ENCODE measurements at places on chromosomes 16 and 17.
A peak's percentile ranks its signal among the peaks of the same experiment; 100 is the strongest.

DNA sequence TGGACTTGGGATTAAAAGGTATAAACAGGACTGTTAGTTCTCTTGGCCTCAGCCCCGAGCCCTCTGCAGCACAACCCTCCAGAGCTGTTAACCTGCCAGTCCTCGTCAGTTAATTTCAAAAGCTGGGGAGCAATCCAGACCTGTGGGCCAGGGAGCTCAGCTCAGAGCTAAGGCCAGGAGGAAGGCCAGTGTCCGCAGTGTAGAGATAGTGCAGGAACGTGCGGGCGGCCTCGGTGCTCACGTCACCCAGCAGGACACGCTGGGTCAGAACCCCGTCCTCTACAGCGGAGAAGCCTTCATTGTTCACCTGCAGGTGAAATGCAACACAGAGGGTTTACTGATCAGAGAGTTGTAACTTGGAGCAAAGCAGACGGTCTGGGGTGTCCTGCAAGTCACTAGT, 15.4 kb upstream of the NLRC3 start:
- no peak overlapping the region for H3K4me3 ChIP-seq
- ATAC-seq, result no peak
- H3K27me3 ChIP-seq, result no peaks in the 10 kb centered on the region
- H3K27ac ChIP-seq, result no peak overlapping the region
- H3K36me3 ChIP-seq, result no peaks in the 10 kb centered on the region

GRCh38 chr17:58886514-58886913, 130.9 kb downstream of the PPM1E start:
- H3K27me3 ChIP-seq, result no peaks in the 10 kb centered on the region
- H3K36me3 ChIP-seq, result no peaks in the 10 kb centered on the region
- no peak for ATAC-seq
- no peak overlapping the region for H3K4me3 ChIP-seq

GRCh38 chr17:41052566-41052965, 2.5 kb downstream of the KRTAP2-2 start:
- no peak for ATAC-seq
- H3K27ac ChIP-seq, result no peak overlapping the region
- H3K27me3 ChIP-seq, result peaks cover 28% of the 10 kb centered on the region
- H3K36me3 ChIP-seq, result no peaks in the 10 kb centered on the region
- no peak overlapping the region for H3K4me3 ChIP-seq
- H3K4me1 ChIP-seq, result no peaks in the 10 kb centered on the region

- peaks cover 48% of the 10 kb centered on the region for H3K27me3 ChIP-seq
- H3K36me3 ChIP-seq, result no peaks in the 10 kb centered on the region
- ATAC-seq, result no peak
- no peak overlapping the region for H3K4me3 ChIP-seq
- no peaks in the 10 kb centered on the region for H3K4me1 ChIP-seq
- H3K27ac ChIP-seq, result no peak overlapping the region
These were observed 10.8 kb upstream of the TLCD3B start for GRCh38 chr16:30041841-30042240.

DNA sequence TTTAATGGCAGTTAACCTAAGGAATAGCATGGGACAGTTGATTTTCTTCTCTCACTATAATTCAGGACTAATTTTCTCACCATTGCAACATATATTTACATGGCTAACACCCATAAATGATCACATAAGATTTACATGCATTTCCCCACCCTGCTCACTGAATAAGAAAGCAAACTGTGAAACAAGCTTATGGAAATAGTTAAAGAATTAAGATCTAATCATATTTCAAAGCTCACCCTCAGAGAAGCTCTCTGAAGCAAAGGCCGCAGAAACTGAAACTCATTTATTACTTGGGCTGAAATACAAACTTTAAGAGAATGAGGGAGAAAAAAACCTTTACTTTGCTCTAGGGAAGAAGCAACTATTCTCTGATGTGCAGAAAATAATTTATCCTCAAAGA, 218.7 kb upstream of the AXIN2 start:
- no peak overlapping the region for H3K4me3 ChIP-seq
- no peaks in the 10 kb centered on the region for H3K36me3 ChIP-seq
- no peak for ATAC-seq
- no peaks in the 10 kb centered on the region for H3K27me3 ChIP-seq

DNA sequence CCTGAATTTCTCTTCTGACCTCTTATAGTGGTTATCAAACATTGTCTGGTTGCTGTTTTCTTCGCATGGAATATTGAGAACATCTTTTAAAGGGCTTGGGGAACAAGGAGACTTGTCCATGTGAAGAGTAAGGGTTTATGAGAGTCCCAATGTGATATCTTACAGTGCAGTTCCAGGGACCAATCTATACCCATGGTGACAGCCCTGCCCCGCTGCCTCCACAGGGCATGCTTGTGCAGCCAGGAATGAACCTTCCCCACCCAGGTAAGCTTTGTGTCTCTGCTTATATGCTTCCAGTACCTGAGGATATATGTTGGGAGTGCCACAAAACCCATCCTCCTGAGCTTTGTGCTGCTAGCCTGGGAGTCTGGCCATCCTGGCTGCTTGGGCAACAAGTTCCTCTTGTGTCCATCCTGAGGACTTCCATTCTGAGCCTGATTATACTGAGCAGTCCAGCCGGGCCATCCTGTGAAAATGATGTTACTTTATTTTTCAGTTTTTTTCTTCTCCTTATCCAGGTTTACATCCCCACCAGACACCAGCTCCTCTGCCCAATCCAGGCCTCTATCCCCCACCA, 9.5 kb upstream of the RAPGEFL1 start:
- no peaks in the 10 kb centered on the region for H3K27me3 ChIP-seq
- H3K27ac ChIP-seq, result peak overlapping the region; percentile 70
- ATAC-seq, result peak; percentile 28
- no peaks in the 10 kb centered on the region for H3K36me3 ChIP-seq
- H3K4me3 ChIP-seq, result no peak overlapping the region

GRCh38 chr17:6831661-6832263, at the start of gene TEKT1:
TEKT1 (minus strand) TSS chr17:6831729; CDS start chr17:6830376, 1,353 bp downstream.
- H3K27me3 ChIP-seq, result peaks cover 82% of the 10 kb centered on the region
- ATAC-seq, result peak; percentile 60
- H3K4me3 ChIP-seq, result peak within 1 kb of the TSS; percentile 37
- no peaks in the 10 kb centered on the region for H3K4me1 ChIP-seq
- no peaks in the 10 kb centered on the region for H3K36me3 ChIP-seq
- H3K27ac ChIP-seq, result no peak within 1 kb of the TSS

- H3K27me3 ChIP-seq, result no peaks in the 10 kb centered on the region
- H3K27ac ChIP-seq, result no peak overlapping the region
- no peaks in the 10 kb centered on the region for H3K4me1 ChIP-seq
- peaks cover 32% of the 10 kb centered on the region for H3K36me3 ChIP-seq
These were observed 12.1 kb downstream of the DNAJC7 start for GRCh38 chr17:42005166-42005565.

- no peaks in the 10 kb centered on the region for H3K4me1 ChIP-seq
- H3K27ac ChIP-seq, result no peak overlapping the region
- peaks cover 92% of the 10 kb centered on the region for H3K36me3 ChIP-seq
These were observed 15.3 kb upstream of the HEXD start for GRCh38 chr17:82402865-82403264.

GRCh38 chr17:1124896-1125787, 54.6 kb downstream of the ABR start:
- no peak for ATAC-seq
- no peak overlapping the region for H3K4me3 ChIP-seq
- H3K4me1 ChIP-seq, result peaks cover 7% of the 10 kb centered on the region
- no peaks in the 10 kb centered on the region for H3K36me3 ChIP-seq
- no peak overlapping the region for H3K27ac ChIP-seq
- no peaks in the 10 kb centered on the region for H3K27me3 ChIP-seq

GRCh38 chr17:74466828-74467184, 372 bp downstream of the CD300A start:
- no peaks in the 10 kb centered on the region for H3K4me1 ChIP-seq
- H3K27me3 ChIP-seq, result peaks cover 68% of the 10 kb centered on the region
- peak overlapping the region; percentile 22 for H3K27ac ChIP-seq
- no peaks in the 10 kb centered on the region for H3K36me3 ChIP-seq
- no peak for ATAC-seq

- H3K4me1 ChIP-seq, result no peaks in the 10 kb centered on the region
- no peak overlapping the region for H3K4me3 ChIP-seq
- no peak for ATAC-seq
- peaks cover 9% of the 10 kb centered on the region for H3K27me3 ChIP-seq
These were observed 12.2 kb downstream of the PIK3R5 start for GRCh38 chr17:8953156-8953885.

DNA sequence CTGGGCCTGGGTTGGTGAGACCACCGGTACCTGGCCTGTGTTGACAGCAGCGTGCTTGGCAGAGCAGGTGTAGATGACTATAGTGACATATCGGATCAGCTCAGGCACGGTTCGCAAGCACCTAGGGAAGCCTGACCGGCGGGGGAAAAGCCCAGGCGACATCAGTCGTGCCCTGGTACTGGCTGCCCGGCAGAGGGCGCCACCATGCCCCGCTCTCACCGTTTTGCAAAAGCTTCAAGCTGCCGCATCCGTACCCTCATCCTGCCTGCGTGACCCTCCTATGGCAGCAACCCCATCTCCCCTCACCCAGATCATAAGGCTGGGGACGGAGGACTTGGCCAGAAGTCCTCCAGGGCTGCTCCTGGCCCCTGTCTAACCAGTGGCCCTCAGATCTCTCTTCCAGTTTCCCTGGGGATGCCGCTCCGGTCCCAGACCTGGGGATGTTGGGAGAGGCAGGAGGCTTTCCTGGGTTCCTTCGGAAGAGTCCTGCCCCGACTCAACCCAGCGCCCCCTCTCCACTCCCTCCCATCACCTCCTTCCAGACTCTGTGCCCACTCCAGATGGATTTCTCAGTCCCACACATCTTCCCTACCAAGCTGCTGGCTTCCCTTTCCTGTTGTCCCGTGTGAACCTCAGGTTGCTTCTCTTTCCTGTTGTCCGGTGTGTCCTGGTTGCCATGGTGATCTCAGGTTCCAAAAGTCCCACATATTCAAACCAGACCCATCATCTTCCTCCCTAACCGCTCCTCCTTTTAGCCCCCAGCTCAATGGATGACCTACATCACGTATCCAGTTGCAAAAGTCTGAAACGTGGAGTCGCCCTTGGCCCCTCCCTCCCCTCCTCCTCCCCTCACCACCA, 13.7 kb downstream of the ALOX12B start:
- H3K4me3 ChIP-seq, result no peak overlapping the region
- no peak overlapping the region for H3K27ac ChIP-seq
- H3K36me3 ChIP-seq, result no peaks in the 10 kb centered on the region

DNA sequence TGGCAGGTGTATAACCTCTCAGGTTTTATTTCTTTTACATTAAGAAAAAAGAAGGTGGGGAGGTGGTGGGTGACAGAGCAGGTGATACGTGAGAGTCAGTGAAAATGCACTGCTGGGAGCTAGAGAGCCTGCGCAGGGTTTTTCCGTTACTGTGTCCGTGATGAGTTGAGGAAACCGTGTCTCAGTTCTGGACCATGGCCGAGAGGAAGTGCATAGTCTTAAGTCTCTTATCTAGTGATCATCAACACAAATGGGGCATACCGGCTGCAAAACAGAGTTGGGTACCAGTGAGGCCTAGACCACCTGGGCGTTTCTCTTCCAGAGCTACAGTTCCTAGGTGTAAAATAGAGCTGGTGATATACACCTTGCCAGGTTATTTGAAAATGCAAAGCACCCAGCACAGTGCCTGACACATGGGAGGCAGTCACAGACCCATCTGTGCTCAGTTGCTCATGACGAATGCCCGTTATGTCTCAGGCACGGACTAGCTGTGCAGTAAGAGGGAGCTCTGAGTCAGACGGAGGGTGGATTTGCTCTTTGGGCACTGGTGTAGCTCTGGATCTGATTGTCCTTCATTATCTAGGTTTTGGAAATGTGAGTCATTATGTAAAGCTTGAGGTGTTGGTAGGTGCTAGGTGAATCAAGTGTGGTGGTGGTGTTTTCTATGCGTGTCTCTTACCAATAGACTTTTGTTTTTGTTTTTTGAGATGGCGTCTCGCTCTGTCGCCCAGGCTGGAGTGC, 60.9 kb downstream of the RPTOR start:
- H3K36me3 ChIP-seq, result no peaks in the 10 kb centered on the region
- H3K4me3 ChIP-seq, result no peak overlapping the region
- no peak overlapping the region for H3K27ac ChIP-seq
- H3K27me3 ChIP-seq, result no peaks in the 10 kb centered on the region
- no peaks in the 10 kb centered on the region for H3K4me1 ChIP-seq
- no peak for ATAC-seq

DNA sequence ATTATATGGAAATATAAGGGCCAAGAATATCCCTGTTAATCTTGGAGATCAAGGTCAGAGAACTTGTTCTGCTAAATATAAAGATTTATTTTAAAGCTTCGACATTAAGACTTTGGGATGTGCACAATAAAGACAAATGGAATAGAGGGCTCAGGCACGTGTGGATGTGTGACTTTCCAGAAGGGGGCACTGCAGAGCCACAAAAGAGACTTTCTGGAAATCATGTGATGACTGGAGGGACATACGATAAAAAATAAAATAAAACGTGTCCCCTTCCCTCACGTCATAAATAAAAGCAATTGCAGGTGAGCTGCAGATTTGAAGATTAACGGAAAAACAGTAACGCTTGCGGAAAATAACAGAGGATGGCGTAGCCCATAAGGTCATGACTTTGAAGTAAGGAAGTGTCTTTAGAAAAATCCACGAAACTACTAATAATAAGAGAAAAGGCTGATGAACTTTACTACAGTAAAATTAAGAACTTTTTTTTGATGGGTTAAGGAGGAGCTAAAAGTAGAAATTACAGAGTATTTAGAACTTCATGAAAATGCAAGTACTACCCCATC, 9.4 kb upstream of the ENGASE start:
- ATAC-seq, result peak; percentile 46
- H3K27ac ChIP-seq, result no peak overlapping the region
- no peaks in the 10 kb centered on the region for H3K36me3 ChIP-seq
- no peaks in the 10 kb centered on the region for H3K27me3 ChIP-seq

- H3K36me3 ChIP-seq, result peaks cover 47% of the 10 kb centered on the region
- H3K4me3 ChIP-seq, result no peak overlapping the region
- peak overlapping the region; percentile 60 for H3K27ac ChIP-seq
- H3K4me1 ChIP-seq, result peaks cover 12% of the 10 kb centered on the region
These were observed 21.7 kb downstream of the TTYH2 start for GRCh38 chr17:74235040-74235581.

Data from gastroesophageal sphincter (tissue), 4 donors.